ENCODE measurements at places on chromosomes 13 and 19.

- DNase-seq: no peak
Observed at GRCh38 chr13:85141401-85141800, 657.8 kb downstream of the SLITRK6 start.

DNA sequence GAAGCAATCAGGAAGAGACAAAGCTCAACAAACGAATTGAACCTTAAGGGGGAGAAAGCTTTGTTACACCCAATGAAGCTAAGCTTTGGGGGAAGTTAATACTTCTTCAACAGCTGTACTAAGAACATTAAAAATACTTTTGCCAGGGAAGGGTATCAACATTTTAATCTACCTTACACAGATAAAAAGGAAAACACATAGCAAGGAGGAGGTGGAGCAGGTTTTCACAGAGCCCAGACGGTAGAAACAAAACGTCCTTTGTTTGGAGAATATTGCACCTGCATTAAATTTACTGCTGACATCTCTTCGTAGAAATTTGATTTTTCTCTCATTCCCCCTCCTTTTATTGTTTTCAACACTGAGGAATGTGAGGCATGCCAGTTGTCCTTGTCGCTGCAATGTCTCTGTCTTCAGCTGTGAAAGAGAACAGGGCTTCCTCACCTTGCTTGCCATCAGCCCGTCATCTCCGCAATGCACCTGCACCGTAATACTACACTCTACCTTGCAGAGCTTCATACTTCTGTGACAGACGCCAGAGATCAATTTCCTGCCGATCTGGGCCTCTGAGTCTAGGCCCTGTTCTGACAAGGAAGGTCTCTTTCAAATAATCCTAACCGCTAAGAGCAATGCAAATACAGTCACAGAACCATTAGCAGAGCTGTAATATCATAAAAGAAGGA lies 270.8 kb downstream of the SPRY2 start:
- no peak for DNase-seq

GRCh38 chr19:15421721-15422260 lies 3.0 kb upstream of the AKAP8L start:
- no peak for DNase-seq

DNA sequence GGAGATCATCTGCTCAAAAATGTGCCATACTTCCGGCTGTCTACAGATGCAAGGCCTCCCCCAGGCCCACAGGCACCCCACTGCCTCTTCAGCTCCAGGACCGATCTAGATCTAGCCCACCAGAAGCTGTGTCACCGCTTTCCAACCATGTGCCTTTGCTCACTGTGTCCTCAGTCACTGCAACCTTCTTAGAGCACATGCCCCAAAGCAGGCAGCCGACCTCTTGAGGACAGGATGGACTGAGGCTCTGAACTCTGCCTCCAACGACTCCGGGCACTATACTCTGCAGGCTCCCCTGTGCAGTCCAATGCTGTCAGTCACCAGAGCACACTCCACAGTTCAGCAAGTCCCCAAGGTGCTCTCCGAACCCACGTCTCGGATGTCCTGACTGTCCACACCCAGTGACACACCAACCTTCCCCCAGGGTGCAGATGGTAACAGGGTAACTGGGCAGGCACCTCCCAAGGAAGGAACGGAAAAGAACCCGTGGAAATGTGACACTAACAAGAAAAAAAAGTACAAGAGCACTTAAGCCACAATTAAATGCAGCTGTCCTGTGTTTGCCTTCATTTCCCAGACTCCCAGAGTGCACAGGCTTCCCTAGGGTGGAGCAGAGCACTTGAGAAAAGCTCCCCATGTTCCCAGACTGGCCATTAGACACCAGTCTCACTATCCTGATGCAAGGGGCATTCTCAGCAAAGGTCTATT lies 4.8 kb downstream of the STK24 start:
- no peak for DNase-seq

- no peak for DNase-seq
Observed at GRCh38 chr19:2497186-2497585, 21.3 kb downstream of the GADD45B start.

DNA sequence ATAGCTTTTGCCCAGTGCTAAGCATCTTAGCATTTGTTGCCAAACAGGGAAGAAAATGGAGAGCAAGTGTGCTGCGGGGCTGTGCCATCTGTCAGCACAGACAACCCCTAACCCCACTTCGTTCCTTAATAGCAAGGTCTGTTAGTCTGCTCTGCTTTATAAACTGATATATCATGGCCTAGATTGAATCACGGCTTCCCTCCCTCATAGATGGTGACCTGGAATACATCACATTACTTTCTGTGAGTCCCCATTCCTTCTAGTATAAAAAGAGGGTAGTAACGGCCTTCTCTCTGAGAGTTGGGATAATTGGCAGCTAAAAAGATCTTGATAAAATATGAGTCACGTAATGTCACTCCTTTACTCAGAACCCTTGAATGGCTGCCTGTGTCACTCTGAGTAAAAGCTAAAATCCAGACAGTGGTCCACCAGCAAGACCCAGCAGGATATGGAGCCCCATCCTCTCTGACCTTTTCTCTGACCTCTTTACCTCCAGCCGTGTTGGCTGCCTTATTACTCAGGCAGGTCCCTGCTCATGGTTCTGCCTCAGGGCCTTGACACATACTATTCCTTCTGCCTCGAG lies 151.7 kb downstream of the DLEU7 start:
- peak; percentile 11 for DNase-seq

DNA sequence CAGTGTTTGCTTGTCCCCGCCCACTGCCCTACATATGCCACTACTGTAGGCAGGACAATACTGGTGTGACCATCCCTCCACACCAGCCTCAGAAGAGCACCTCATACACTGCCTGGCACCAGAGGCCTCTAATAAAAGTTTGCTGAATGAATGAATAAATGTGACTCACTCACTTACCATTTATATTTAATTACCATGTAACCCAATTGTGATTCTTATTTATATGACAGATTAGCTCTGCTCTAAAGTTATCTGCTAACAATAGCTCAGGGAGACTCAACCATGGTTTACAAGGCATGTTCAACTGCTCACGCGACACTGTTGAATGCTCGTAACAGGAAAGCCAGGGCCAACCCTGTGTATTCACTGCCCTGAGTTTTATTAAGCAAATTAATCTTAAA lies 66.0 kb upstream of the DOCK9 start:
- no peak for DNase-seq

GRCh38 chr19:18940769-18941627 lies at the start of gene HOMER3:
HOMER3 (minus strand) TSS chr19:18941217; CDS start chr19:18938982, 2,235 bp downstream.
- peak; percentile 80 for DNase-seq

- DNase-seq: no peak
Observed at GRCh38 chr13:104008541-104009435, 942.6 kb upstream of the SLC10A2 start.

GRCh38 chr19:29804493-29804892 lies 7.3 kb upstream of the CCNE1 start:
- no peak for DNase-seq

- DNase-seq: no peak
Observed at GRCh38 chr13:27261396-27261795, 9.2 kb upstream of the RASL11A start.

DNA sequence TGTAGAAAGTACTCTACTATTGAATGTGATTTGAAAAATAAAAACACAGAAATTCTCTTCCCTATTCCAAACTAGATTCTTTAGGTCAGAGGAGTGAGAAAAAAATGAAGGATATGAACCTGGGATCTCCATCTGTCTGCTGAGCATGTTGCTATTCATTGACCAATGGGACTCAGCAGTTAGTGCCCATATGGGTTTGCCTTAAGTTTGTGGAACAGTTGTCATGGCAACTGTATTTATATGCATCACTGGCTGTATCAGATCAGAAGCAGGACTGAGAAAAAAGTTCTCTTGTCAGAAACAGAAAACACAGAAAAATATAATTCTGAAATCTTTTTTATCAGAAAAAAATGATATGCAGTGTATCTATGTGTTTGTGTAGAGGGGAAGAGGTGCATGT lies 73.3 kb upstream of the ATXN8OS start:
- no peak for DNase-seq

DNA sequence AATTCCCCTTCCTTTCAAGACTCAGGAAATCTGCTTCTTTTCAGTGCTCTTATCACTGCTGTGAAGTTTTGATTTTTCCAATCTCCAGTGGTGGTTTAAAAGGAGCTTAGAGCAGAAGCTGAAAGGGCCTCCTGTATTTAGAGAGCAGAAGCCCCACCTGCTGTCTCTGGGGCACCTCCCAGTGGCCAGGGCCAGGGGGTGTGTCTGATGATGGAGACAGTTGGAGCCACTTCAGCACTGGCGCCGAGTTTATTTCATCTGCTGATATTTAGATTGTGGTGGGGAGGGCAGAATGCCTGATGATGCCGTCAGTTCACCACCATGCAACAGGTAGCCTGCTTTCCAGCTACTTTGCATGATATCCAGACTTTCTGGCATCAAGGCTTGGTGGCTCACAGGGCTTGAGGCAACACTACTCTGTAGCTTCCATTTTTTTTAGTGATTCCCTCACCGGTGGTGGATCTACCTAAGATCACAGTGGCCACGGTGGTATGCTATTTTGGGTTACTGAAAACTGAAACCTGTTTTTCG lies 371.9 kb downstream of the KCNRG start:
- DNase-seq: peak; percentile 72

DNA sequence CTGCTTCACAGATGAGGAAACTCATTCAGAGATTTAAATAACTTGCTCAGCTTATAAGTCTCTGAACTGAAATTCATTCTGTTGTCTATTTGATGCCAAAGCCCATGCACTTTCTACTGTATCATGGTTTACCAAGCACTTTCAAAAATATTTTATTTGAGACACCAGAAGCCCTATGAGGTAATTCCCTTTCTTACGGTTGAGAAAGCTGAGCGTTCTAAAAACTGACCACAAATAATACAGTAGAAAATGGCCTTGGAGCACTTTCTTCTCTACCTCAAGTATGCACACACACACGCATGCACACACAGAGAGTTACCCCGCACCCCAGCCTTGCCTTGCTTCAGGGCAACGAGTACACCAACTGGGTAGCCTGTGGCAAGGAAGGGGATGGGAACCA lies 228.5 kb downstream of the RFC3 start:
- DNase-seq: no peak

- DNase-seq: no peak
Observed at GRCh38 chr13:97880311-97880675, 73.2 kb upstream of the IPO5 start.

- DNase-seq: no peak
Observed at GRCh38 chr13:54912367-54912766, 1883.8 kb downstream of the OLFM4 start.

DNA sequence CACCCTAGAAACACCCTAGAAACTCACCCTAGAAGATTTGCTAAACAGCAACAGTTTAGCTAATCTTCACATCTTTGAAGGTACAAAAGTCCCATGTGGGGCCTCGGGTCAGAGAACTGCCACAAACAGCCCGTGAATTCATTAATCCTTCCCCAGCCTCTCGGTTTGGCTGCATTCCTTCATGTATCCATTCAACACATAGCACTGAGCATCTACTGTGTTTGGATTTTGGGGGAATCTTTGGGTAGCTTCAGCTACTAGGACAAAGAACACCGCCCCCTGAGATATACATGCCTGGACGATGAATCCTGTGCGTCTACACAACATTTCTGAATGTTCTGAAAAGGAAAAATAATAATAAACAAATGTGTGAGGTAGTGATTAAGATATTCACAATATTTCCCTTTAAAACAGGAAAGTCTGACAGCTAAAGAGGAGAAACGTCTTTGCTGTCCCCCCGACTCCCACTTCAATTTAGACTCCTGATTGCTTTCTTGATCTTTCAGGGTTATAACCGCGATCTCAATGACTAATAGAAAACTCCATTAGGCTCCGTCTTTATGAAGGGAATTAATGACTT lies 63.5 kb downstream of the ALOX5AP start:
- DNase-seq: no peak

GRCh38 chr19:44164327-44164672 lies 600 bp upstream of the ZNF226 start:
- no peak for DNase-seq

- DNase-seq: no peak
Observed at GRCh38 chr13:50711996-50712395, 131.5 kb downstream of the DLEU7 start.

DNA sequence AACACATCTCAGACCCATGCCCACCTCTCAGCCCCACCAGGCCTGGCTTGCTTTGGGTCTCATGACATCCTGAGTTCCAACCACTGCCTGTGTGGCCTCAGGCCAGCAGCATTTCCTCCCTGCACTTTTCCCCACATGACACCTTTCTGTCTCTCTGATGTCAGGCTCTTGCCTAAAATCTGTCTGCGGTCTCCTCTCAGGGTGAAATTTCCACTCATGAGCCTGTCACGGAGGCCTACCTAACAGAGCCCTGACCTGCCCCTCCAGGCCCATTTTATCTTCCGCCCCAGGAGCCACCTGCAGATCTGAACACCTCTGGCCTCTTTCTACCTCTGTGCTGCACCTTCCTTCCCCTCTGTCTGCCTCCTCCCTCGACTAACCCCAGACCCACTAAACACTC lies 93.5 kb downstream of the ZDHHC20 start:
- DNase-seq: no peak

DNA sequence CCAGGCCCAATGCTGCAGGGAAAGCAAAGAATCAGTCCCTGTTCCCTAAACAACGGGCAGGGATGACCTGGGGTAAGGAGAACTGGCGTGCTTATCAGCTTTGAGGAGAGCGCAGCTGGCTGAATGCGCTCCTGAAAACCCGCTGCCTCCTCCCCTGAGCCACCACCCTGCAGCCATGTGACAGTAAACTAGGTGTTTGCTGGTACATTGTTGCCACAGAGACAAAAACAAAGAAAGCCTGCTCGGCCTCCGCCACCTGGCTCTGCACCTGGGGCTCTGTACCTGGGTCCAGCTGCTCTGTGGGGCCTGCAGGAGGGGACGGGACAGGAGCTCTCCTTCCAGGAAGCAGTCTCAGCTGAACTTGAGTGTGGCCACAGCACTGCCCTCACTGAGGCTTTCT lies 21.8 kb downstream of the MCF2L start:
- peak; percentile 57 for DNase-seq

DNA sequence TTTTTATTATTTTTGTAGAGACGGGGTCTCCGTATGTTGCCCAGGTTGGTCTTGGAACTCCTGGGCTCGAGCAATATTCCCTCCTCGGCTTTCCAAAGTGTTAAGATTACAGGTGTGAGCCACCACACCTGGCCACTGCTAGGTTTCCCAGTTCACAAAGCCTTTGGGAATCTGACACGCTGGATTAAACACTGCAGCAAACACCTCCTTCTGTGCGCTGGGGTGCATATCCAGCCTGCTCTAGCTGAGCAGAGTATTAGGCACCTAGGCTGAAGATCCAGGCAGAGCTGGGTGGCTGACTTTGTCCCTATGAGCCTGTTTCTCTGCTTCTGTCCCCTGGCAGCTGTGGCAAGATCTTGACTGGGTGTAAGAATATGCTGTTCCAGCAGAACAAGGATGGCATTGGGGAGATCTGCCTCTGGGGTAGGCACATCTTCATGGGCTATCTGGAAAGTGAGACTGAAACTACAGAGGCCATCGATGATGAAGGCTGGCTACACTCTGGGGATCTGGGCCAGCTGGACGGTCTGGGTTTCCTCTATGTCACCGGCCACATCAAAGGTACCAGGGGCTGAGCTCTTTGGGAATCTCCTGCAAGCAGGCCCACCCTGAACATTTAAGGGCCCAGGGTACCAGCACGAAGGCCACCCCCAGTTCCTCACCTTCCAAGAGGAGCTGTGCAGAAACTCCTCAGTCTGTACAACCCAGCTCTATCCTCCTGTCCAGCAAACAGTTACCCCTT lies 49.8 kb downstream of the ACSBG2 start:
- DNase-seq: peak; percentile 30

GRCh38 chr19:51144482-51145045 lies 2.5 kb downstream of the SIGLEC7 start:
- no peak for DNase-seq

GRCh38 chr19:39385629-39386411 lies 5.1 kb downstream of the PAF1 start:
- DNase-seq: no peak
